ENCODE measurements at places on chromosomes 11 and 22.

DNA sequence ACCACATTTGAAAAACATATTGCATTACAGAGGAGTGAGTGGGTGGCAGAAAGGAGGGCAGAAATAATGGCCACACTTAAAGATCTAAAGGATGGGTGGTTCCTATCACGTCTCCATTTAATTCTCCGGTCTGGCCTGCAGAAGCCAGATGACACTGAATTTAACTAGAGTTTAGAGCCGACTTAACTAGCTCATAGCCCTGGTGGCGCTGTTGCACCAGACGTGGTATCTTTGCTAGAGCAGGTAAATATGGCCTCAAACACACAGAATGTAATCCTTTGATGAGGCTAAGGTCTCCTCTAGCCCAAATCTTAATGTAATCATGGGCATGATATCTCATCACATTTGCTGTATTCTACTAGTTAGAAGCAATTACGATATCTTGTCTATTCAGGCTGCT lies 51.5 kb upstream of the GAL start:
- peak; percentile 69 for DNase-seq

- no peak for DNase-seq
These were observed 48.1 kb downstream of the DSCAML1 start for GRCh38 chr11:117748771-117749540.

DNA sequence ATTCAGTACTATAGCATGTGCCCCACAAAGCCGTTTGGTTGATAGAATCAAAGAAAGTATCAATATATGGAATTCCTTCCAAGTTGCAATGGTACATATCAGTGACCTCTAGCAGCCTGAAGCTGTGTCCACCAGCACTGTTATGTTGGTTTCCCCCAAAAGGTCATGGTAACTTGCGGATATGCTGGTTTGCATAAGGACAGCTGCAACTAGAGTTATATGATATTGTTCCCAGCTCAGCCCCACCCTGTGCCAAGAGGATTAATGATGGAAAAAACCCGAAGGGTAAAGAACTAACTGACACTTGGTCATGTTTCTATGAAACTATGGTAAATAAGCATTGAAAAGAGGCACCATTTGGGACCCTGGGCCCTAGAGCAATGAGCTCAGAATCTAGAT lies 93.5 kb downstream of the PDHX start:
- DNase-seq: no peak

GRCh38 chr11:59859673-59860072 lies 6.6 kb downstream of the TCN1 start:
- DNase-seq: no peak
